ENCODE measurements at places on chromosomes 7 and 10. TPM values are rescaled to one million over a fixed set of nuclear protein-coding genes. Genes with fewer than 3 reads are reported as not detected.

Gene GRM3
- total RNA-seq: not detected

Gene PRSS37
- total RNA-seq: not detected

- DNase-seq: peak; percentile 23
These were observed 18.6 kb upstream of the ZNF32 start for GRCh38 chr10:43667317-43667731.

GRCh38 chr7:91126762-91127161 is 137.5 kb upstream of the FZD1 start:
- no peak for DNase-seq

- no peak for DNase-seq
These were observed 675 bp upstream of the ATE1 start for GRCh38 chr10:121928528-121928884.

- peak; percentile 98 for DNase-seq
These were observed 119.5 kb downstream of the RNF216 start for GRCh38 chr7:5661942-5662341.

DNA sequence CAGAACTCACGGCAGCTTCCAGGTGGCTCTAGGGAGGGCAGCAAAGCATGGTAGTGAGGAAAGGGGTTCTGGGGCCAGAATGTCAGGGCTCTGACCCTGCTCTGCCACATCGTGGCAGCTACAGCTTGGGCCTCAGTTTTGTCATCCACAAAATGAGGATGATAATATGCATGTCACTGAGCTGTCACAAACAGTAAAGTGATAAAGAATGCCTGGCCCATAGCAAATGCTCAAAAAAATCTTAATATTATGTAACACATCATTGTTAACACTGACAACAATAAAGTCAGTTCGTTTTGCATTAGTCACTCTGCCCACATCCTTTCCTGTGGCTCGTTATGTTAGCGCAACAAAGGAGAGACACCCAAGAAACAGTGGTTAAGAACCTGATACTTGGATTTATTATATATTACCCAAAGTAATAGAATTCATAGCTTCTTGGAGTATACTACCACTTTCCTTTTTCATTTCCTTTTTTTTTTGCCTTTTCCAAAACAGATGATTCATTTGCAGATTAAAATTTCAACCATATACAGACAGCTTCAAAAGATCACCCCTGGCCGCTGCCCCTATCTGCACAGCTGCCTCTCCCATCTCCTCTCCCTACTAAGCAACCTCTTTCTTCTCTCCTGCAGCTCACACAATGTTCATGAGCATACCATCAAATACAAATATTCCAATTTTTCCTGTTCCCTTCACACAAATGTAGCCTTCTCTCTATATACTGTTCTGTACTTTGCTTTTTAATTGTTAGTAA is 45.5 kb upstream of the DDC start:
- DNase-seq: peak; percentile 79

GRCh38 chr7:110861163-110861562 is 229.8 kb upstream of the LRRN3 start:
- DNase-seq: no peak

GRCh38 chr7:55572378-55573233 is at the start of gene VOPP1:
Gene VOPP1, minus strand, starts transcription at chr7:55572502. Its CDS starts 178 bp downstream, at chr7:55572324.
- peak; percentile 74 for DNase-seq

DNA sequence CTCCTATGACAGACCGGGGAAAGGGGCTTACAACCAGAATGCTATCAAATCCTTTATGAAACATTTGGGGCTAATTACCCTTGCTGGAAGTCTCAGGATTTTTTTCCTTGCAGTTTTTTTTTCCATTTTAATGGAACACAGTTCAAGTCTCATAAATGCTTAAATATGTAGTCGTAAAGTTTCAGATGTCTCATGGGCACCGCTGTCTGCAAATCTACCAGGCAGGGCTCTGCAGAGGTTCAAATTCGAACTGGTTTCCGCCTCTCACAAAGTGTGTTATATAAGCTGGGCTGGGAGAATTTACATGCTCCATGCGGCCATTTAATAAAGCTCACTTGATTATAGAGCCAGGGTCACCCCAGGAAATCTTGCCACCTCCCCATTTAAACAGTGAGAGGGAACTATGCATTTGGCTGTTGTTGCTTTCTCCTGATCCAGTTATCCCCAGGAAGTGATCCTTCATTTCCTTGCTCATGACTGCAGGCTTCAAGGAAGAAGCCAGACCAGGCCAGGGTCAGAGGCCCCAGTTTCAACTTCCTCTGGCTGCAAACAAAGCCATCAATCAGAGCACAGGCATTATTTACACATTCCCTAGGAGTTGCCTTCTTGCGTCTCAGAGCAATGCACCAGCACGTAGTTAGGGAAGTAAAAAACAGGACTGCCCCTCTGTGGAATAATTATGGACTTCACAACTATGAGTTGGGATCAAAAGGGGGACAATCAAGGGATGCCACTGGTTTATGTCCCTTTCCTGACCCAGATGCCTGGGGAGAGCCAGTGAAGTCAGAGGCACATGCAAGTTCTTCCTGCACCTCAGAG is 358.8 kb downstream of the PRPF18 start:
- peak; percentile 50 for DNase-seq

DNA sequence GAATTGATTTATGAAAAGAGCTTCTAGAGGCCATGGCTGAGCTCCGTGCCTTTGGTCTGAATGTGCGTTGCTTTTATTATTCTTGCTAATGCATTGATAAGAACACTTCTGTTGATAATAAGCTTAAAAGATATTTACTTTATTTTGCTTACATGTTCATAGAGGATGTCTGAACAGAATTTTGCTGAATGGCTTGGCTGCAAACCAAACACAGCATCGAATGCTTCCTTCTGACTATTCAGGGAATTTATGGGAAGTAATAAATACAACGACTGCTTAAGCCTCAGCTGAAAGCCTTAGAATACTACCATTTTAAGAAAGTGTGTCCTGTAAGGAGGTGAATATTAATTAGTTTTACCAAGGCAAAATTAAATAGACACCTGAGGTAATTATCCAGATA is 643.5 kb upstream of the POT1 start:
- no peak for DNase-seq

DNA sequence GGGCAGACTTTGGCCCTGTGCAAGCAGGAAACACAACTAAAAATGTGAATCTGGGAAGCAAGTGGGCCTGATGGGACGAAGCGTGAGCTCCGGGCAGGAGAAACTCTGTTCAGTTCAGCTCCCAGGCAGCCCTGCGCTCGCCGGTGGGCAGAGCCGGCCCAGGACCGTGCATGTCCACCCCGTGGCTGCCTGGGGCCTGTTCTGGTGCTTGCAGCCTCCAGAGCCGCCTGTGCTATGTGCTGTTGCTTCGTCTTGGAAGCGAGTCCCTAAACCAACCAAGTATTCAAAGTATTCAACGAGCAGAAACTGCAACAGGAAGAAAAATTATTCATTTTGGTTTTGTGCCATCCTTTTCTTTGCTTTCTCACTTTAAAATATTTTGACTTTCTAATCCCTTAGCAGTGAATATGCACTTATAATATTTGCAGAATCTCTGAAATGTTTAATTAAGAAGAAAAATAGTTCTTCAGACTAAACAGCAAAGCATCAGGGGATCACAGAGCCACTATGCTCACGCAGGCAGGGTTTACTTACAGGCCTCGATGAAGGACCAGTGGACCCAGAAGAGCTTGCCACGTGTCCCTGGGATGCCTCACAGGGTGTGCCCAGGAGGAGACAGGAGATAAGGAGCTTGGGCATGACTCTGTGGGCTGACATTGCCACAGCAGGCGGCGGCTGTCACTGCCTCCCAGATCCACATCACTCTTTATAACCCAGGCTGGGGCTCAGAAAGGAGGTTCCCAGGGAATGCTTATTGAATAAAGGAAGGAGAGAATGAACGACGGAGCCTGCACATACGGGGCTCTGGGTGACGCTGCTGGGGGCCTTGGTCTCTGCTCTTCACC is 45.6 kb downstream of the VIPR2 start:
- no peak for DNase-seq

- DNase-seq: no peak
These were observed 14.2 kb upstream of the POR start for GRCh38 chr7:75900617-75901315.

All from lung microvascular endothelial cell (primary cell).